Activated CD8-positive, alpha-beta memory T cell treated with anti-CD3 and anti-CD28 coated beads for 1 hour (primary cell): ENCODE measurements at places on chromosomes 6 and 20.

GRCh38 chr6:88806728-88807127 lies 156.7 kb downstream of the RNGTT start:
- DNase-seq: no peak

GRCh38 chr6:152975204-152975915 lies 7.5 kb downstream of the FBXO5 start:
- no peak for DNase-seq

DNA sequence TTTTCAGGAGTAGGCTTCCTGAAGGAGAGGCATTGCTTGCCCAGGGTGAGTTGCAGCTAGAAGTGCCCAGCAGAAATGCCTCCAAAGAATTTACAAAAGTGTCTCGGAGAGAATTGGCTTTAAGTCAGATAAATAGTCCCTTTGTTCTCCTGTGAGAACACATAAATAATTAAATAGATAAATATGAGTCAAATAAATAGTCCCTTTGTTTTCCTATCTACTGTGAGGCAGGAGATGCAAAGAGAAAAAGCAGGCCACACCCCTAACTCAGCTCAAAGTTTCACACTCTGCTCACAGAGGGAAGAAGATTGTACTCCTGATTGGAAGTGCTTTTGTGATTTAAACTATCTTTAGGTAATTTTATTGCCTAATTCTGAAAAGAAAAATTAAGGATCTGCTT lies 180.7 kb upstream of the PRSS16 start:
- no peak for DNase-seq

DNA sequence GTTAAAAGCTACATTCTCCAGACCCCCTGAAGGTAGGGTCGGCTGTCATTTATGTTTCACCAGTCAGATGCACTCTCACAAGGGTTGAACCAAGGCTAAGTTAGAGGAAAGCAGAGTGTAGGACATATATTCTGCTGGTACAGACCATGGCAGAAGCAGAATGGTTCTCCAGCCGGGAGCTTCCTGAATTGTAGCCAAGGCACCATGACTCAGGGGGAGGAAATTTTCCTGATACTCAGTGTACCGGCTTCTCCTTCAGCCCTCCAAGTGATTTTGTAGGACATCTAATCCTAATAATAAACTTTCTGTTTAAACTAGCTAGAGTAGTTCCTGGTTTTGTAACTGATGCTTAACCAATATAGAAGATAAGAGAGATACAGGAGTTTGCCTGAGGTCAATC lies 14.2 kb upstream of the SLPI start:
- DNase-seq: no peak

DNA sequence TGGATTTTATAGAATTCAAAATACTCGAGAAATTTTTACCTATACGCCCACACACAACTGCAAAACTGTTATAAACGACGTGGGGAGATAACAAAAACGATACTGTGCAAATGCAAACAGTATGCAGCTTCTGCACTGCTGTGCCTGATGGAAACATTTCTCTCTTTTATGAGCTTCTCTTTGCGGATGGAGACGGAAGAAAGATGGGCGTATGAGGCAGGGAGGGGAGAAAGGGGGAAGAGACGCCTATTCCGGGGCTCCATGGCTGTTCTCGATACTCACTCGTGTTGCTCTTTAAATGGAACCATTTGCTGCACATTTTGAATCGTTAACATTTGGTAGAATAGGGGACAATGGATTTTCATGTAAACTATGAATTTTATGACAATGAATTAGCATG lies 69.1 kb upstream of the EXOC2 start:
- DNase-seq: no peak

DNA sequence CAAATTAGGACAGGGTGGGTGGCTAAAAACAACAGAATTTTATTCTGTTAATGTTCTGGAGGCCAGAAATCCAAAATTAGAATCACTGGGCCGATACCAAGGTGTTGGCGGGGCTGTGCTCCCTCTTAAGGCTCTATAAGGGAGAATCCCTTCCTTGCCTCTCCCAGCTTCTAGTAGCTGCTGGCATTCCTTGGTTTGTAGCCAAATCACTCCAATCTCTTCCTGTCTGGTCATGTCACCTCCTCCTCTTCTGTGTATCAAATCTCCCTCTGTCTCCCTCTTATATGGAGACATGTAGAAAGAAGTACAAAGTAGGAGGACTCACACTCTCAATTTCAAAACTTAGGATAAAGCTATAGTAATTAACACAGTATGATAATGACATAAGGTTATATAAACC lies 102.9 kb upstream of the SIRPA start:
- no peak for DNase-seq

DNA sequence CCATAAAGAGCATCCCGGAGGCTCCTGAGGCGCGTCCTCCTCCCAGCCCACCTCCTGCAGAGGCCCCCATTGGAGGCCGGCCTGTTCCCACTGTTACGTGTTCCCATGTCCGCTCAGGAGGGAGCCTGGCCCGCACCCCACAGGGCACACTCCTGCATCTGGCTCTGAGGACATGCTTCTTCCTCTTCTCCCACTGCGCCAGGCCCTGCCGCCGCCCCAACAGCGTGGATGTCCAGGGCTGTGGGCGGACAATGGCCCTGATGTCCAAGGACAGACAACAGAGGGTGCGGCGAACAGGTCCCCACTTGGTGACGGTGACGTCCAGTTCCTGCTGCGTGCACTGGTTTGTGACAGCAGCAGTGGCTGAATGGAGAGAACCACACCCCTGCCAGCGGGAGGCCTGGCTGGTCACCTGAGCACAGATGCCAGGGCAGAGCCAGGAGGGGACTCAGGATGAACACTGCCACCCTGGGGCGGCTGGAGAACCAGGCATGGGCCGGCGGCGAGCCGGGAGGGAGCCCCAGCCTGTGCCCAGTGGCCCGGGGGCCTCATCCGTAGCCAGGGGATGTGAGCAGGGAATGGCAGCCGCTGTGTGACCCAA lies 26.6 kb downstream of the FRMD1 start:
- DNase-seq: no peak

DNA sequence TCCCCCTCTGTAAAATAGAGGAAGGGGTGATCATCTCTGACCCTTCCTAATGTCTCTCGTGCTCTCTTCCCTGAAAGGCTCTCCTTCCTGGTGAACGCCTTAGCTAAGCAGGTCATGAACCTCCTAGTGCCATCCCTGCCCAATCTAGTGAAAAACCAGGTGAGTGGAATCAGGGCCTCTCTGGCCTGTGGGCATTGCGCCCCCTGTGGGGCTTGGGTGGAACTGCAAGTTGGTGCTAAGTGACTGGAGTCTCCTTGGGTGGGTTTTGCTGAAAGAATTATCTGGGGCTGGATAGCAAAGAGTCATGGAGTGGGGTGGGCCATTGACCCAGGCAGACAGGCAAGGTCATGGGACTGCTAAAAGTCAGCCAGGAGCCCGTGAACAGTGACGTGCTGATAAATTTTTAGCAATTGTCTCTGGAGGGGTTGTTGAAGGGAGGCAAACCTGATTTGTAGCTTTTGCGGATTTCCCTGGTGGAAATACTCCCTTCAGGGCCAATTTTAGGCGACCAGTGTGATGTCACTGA lies 8.9 kb downstream of the BPIFB1 start:
- DNase-seq: peak; percentile 18

- DNase-seq: no peak
These were observed 8.5 kb upstream of the SLC22A2 start for GRCh38 chr6:160267102-160267501.

DNA sequence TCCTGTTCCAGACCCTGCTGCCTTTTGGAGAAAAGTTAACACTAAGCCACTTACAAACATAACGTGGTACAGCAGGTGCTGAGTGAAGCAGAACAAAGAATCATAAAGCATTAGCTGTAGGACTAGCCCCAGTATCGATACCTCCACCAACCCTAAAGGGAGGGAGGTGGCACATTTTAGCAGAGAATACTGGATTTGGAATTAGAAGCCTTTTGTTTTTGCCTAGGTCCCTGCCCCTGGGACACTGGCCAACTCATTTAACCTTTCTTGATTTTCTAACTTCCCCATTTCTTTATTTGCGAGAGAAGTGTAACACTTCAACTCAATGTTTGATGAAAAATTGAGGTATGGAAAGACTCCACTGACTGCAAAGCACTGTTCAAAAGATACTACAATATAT lies 93.5 kb downstream of the B3GAT2 start:
- DNase-seq: no peak

DNA sequence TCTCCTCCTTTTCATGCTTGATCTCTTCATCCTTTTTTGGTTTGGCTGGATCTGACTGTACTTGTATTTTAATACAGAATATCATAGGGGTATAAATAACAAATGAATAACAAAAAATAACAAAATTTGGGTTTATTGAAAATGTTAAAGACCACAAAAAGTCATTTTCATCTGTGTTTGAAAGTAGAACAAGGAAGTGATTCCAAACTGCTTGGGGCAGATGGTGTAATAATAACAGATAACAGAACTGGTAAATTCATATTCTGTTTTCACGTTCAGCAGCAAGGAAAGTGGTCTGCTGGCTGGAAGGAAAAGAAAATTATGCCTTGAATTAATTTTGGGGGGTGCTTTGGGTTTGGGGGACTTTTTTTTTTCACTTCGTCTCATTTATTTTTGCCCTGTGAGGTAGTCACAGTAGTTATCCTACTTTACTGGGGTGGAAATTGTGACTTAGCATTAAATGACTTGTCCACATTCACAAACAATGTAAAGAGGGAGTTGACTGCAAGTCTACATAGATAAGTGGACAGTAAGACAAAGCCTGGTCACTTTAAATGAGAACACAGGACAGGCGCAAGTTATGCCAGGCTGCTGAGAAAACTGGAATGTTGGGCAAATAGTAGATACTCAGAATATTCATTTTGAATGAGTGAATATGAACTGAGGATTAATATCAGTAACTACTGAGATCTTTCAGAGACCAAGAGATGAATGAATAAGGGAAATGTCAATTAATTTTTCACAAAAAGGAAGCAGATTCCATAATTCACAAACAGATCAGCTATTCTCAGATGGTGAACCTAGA lies 193.9 kb upstream of the CITED2 start:
- no peak for DNase-seq

GRCh38 chr6:10381133-10381829 lies 33.6 kb downstream of the TFAP2A start:
- DNase-seq: no peak

GRCh38 chr6:83220121-83220520 lies 27.0 kb downstream of the RWDD2A start:
- no peak for DNase-seq

DNA sequence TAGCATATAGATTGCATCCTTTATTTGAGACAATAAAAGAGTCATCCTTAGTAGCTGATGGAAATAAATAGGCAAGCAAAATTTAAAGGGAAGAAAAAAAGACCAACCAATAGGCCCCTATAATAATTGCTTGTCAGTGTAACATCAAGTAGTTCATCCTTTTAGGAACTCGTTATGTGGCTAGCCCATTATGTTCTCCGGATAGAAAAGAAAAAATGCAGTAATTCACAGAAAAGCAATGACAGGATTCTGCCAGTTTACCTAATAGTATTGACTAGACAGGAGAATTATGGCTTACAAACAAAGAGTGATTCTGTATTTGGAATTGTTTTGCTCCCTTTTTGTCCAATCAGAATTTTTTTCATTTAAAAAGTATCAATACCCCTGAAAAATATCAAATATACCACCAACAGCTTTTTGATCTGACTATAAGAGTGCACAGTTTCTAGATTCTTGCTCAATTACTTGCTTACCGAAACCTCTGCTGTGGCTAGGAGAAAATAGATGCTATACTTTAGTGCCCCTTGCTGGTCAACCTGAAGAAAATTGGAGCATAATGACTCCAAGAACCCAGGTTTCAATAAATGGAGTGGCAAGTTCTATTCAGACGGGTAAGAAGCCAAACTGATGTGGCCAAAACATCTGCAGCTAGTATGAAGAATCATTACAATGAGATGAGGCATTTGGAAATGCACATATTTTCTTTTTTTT lies 91.5 kb upstream of the SASH1 start:
- DNase-seq: no peak

GRCh38 chr20:8082025-8082424 lies 50.0 kb upstream of the PLCB1 start:
- DNase-seq: no peak

DNA sequence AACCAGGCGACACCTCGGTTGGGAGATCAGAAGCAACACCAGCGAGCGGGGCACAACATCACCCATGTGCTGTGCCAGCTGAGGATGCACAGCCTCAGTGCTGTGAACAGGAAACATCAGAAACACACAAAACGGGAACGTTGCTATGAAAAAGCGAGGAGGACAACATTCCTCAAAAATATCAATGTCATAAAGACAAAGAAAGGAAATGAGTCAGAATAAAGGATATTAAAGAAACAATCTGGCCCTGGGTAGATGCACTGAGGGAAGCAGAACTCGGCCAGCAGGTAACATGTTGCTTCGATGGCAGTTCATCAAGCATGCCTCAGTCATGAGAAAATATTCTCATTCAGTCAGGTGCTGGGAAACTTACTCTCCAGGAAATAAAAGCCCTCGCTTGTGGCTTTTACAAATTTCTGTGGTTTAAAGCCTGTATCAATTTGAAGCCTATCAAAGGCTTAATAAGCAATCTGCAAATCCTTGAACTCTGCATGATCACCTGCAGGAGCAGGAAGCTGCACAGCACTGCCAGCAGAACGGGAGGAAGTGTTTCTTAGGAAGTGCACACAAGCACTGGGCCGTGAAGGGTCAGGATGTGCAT lies 77.5 kb downstream of the GINS1 start:
- DNase-seq: no peak

DNA sequence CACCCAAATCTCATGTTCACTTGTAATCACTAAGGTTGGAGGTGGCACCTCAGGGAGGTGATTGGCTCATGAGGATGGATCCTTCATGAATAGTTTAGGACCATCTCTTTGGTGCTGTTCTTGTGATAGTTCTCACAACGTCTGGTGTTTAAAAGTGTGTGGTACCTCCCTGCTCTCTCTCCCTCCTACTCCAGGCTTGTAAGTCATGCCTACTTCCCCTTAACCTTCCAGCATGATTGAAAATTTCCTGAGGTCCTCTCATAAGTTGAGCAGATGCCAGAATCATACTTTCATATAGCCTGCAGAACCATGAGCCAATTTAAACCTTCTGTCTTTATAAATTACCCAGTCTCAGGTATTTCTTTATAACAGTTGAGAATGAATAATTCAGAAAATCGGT lies 16.6 kb downstream of the HLA-A start:
- DNase-seq: no peak

DNA sequence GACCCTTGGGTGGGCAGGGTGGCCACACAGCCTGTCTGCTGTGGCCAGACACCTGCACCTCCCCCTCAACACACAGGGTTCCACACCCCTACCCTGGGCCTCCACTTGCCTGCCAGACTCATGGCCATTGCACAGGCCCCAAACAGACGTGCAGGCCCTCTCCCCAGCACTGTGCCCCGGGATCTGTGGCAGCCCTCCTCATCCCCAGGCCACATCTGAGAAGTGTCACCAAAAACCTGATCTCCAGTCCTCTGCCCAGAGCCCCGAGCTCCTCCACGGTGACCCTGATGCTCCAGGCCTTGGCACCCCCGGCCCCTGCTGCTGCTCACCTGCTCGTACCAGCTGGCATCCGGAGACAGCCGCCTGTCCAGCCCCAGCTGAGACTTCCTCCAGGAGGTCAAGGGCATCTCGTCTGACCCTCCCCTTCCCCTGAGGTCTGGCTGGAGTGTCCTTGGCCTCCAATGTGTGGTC lies 160.1 kb downstream of the DLL1 start:
- DNase-seq: no peak
